ENCODE measurements at places on chromosomes 6 and 20.

DNA sequence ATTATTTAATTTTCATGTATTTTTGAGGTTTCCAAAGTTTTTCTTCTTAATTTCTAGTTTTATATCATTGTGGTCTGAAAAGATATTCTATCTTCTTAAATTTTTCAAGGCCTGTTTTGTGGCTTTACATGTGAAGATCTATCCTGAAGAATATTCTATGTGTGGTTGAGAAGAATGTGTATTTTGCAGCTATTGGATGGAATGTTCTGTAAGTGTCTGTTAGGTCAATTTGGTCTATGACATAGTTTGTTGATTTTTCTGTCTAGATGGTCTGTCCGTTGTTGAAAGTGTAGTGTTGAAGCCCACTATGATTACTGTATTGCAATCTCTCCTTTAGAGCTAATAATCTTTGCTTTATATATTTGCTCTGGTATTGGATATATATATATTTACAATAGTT, 125.7 kb downstream of the CRYBG1 start:
- no peak for DNase-seq

GRCh38 chr6:110852773-110853172, 21.8 kb upstream of the AMD1 start:
- no peak for DNase-seq

DNA sequence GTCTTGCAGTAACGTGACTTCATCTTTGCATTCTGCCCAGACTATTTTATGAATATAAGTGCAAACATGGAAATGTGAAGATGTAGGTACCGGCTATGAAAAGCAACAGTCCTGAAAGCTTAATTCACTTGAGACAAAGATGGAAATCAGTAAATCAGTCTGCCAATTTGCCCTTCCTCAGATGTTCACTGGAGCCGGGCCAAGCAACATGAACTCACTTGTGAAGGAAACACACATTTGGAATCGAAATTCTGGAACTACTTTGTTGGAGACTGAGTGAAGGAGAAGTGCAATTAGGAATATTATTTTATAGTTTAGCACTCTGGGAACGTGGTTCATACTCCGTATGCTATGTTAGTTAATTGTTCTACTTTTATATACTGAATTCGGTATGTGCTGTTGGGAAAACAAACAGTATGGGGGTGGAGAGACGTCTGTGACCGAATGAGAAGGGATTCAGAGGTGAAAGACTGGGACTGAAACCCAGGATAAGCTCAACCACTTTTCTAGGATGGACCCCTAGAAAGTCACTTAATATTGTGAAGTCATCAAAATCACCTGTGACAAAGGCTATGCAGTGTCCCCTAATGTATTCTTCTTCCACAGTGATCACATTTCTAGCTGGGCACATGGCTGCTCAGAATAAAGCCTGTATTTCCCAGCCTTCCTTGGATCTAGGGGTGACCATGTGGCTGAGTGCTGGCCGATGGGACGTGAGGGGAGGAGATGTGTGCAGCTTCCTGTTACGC, 95.5 kb downstream of the PREX1 start:
- DNase-seq: no peak

DNA sequence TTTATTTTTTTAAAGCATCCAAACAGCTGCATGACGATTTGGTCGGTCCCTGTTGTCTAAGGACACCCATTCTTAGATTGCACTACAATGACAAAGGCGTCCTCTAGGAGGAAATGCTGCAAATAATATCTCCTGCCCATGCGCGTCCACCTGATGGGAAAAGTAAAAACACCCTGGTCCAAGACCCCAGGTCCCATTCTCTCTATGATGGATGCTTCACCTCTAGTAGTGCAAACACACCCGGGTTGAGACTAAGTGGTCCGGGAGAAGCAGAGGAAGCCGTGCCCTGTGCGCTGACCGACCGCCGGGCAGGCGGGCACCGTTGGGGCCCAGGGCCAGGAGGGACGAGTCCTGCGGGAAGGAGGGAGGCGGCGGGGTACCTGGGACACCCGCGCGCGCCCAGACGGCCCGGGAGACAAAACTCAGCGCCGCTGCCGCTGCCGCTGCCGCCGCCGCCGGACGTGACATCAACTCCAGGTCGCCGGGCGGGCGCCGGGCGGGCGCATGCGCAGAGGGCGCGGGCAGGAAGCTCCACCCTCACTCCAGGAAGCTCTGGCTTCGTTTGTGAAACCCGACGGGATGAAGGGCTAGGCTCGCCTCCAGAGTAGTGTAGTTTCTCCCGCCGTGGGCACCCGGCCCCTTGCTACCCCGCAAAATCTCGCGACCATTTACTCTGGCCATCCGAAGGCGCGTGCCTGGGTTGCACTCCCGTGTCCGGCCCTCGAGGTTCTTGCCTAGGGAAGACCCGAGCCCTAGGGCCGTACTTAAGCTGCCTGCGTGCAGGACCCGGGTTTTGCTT, at the start of gene TBC1D7:
Gene TBC1D7 (minus strand): TSS at position 462 of the 799 bp plus-strand sequence. CDS start 1,639 bp downstream, outside the sequence.
- peak; percentile 91 for DNase-seq

DNA sequence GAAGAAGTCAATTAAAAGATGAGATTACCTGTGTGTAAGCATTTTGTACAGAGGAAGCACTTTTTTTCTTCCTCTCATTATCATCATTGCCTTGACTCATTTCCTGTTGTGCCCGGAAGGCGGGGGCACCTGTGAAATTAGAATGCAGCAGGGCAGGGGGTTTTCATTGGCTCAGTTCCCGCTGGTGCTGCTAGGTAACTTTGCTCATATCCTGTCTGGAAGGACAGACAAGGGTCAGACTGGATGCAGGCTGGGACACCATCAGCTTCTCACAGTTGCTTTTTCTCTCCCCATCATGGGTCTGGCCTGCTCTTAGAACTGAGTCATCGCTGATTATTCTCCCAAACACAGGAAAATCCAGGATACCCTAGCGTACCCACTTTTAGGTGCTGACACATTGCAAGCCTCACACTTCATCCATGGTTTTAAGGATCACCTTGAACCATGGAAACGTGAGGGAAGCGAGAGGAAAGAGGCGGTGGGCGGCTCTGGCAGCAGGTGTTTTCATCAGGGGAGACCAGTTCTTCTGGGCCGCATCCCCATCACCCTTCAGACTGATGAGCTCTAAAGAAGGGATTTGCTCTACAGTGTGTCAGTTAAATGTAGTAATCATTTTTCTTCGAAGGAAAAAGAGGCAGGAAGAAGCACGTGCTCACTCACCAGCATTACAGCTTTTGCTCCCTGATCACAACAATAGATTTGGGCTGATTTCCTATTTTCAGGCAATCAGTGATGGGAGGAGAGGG, 195.7 kb upstream of the SASH1 start:
- peak; percentile 53 for DNase-seq

- no peak for DNase-seq
These were observed 288.1 kb upstream of the SUPT3H start for GRCh38 chr6:45665859-45666258.

DNA sequence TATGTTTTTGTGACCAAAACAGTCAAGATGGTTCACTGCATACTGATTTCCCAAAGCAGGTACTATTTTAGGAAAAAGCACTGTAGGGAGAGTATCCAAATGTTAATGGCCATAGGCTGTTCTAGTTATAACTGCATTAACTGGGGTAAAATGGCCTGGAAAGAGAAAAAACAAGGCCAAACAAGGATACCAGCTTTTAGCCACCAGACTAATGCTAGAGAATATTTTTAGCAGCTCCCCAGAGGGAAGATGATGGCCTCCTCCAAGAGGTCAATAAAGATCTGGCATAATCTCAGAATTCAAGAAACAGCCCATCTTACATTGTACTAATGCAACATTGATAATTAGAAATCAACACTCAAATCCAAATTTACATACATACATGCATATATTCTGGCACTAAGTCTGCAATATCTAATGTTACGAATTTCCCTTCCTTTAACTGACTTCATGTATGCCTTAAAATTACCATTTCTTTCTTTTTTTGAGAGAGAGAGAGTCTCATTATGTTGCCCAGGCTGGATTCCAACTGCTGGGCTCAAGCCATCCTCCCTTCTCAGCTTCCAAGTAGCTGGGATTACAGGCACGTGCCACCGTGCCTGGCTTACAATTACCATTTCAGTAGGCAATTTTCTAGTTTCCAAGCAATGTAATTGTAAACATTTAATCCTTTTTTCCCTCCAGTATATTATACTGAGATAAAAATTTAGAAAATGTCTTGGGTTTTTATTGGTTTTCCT, 9.3 kb downstream of the COX7A2 start:
- DNase-seq: no peak

- no peak for DNase-seq
These were observed 3.2 kb downstream of the GNAS start for GRCh38 chr20:58855506-58856389.

DNA sequence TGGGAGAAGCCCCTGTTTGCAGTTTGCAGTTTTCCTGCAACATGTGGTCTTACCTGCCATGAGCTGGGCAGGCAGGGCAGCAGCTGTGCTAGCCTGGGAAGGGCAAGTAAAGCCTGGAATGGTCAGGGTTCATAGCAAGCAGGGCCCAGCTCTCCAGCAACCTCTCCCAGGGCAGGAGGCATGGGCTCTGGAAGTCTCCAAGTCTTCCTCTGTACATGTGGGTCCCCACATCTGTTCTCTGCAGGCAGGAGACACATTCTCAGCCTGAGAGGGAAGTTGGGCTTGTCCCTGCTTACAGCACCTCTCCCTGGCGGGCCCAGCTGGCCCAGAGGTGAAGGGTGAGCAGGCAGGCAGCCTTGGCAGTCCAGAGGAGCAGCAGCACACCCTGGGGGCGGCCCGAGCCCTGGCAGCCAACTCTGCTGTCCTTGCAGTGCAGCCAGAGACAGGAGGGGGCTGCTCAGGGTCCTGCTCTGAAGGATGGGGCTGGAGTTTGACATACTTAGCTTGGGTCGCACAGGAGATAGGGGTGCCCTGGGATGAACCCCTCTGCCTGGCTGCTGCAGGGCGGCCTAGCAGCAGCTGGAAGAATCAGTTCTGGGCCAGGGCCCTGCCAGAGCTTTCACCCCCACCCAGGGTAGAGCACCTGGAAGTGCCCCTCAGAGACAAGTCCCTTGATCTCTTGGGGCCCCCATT, 176.0 kb downstream of the MRPL14 start:
- DNase-seq: no peak

GRCh38 chr6:111254779-111255166, 167.5 kb downstream of the SLC16A10 start:
- no peak for DNase-seq

GRCh38 chr6:161166176-161166575, 107.7 kb downstream of the AGPAT4 start:
- no peak for DNase-seq

DNA sequence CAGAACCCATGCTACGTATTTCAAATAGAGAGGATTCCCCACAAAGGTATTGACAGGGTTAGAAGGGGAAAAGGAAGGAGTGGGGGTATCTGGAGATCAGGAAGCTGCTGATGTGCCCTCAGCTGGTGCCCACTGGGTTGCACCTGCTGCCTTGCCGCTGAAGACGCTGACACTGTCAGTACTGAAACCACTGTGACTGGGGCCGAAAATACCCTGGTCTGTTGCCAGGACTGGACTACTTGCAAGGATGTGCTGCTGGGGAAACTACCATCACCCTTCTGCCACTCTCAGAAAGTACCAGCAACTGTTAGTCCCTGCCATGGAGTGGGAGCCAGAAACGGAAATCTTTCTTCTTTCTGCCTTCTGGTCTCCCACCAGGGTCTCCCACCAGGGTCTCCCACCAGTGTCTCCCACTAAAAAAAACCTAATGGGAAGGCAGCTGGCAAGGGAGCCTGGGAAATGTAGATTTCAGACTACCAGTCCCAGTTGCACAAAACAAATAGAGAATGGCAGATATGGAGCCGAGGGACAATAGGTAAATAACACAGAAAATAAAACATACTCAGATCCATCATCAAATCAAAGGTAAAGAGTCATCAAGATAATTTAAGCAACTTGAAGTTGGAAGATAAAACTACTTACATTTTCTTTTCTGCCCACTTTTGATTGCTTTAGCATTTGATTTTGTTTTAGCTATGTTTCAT, 204.8 kb downstream of the TPBG start:
- DNase-seq: no peak

DNA sequence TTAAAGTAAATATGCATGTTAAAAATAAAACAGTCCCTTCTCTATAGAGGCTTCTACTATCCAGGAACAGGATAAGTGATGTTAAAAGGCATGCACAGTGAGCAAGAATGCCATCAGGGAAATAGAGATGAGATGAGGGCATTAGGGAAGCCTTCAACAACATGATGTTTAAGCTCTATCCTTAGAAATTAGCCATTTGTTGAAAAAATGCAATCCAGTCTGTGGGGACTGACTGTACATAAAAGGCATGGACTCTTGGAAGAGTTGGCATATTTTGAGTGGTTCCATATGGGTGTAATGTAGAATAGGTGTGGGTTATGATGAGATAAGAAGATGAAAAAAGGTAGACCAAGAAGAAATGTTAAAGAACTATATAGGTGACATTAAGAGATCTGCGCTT, 5.8 kb downstream of the KIAA0319 start:
- DNase-seq: no peak

- no peak for DNase-seq
These were observed 18.2 kb downstream of the GPX5 start for GRCh38 chr6:28543651-28544610.

GRCh38 chr20:23133560-23133998, 47.5 kb upstream of the CD93 start:
- DNase-seq: no peak

- DNase-seq: no peak
These were observed 242.1 kb downstream of the SOD2 start for GRCh38 chr6:159450815-159451465.

DNA sequence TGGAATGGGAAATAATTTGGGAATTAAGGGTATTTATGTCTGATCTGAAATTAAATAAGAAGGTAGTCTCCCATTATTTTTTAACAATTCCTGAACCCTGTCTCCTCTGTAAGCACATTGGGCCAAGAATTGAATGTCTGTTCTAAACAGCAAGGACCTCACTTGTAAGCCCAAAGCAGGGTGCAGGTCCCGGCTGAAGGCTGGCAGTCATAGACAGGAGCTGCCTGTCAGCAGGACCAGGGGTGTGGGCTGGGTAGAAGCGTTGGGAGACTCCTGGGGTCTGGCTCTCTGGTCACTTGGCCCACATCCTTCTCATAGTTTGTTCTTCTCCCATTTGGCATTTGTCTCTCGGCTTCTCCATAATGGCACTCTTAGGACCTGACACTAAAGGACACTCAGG, 75.6 kb downstream of the SNX9 start:
- DNase-seq: no peak

All from SW 1271 (cell line).